ENCODE measurements at places on chromosomes 12 and 14.

- no peak for DNase-seq
Measured at GRCh38 chr14:71711125-71711524, 221.1 kb upstream of the RGS6 start.

- DNase-seq, result no peak
Measured at GRCh38 chr12:93122569-93123091, 193.5 kb upstream of the EEA1 start.

DNA sequence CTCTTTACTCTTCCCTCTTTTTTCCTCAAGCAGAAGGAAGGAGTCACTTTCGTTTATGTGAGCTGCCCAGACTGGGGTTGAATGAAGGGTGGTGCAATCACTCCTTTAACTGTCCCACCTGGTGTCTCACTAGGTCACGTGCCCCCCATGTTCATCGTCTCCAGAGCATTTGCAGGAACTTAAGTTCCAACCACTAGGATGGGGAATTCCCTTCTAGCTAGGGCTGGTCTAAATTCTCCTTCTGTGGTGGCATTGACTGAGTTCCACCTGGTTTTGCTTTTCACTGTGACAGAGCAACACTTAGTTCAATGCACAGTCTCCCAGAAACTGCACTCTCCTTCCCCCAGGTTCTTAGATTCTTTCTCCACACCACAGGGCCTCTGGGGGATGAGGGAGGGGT, 9.5 kb downstream of the FANCM start:
- DNase-seq, result no peak

GRCh38 chr12:14989790-14990189, 16.9 kb downstream of the PDE6H start:
- DNase-seq, result no peak

DNA sequence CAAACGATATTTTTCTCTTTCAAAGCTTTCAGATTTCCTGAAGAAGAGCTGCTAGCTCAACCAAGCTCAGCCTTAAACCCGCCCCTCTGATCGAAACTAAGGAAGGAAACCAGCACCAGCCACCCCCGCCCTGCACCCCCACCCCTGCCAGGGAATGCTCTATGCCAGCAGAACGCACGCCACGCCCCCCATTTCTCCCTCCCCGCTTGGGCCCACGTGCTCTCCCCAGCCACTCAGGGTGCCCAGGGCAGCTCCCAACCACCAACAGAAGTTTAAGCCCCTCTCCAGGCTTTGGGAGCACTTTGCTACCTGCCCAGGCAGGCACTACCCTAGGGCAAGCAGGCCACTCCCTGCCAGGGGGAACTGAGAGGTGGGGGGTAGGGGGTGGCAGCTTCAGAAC, 18.8 kb upstream of the KRT78 start:
- DNase-seq, result no peak

- DNase-seq, result no peak
Measured at GRCh38 chr14:102486513-102487203, 22.9 kb downstream of the ANKRD9 start.

DNA sequence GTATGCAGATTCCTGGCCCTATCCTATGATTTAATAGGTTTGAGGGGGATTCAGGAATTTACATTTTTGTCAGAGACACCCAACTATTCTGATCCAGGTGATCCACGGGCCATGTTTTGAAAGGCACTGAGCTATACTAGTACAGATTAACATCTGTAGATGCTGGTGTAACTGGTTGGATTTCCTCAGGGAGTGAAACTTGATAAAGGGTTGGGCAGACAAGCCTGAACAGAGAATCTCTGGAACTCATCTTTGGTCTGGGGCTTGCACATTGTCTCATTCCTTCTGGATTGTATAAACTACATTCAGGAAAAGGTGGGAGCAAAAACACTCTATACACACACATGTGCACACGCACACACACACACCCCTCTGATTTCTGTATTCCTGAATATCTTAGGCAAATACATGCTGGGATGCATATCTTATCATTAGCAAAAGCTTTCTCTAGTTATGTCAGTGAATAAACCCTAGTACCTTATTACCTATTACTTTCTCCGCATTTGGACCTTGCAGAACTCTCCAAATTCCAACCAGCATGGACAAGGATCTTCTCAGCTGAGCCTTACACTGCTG, 104.6 kb downstream of the SLC38A1 start:
- DNase-seq, result no peak

DNA sequence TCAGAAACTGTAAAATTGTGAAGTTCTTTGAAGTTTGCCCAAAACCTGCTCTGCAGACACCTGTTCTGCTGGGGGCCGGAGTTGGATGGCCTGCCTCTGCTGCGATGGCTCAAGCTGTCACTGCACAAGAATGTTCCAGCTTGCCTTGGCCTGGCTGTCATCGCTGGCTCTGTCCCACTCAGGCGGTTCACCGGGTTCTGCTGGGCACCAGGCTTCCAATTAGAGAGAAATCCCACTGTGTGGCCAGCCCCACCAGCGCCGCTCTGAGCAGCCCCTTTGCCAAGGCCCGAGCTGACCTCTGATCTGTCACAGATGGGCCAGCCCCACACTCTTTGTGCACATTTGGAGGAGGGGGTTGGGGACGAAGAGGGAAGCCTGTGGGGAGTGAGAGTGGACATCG, 71.7 kb upstream of the GPATCH2L start:
- DNase-seq, result no peak

DNA sequence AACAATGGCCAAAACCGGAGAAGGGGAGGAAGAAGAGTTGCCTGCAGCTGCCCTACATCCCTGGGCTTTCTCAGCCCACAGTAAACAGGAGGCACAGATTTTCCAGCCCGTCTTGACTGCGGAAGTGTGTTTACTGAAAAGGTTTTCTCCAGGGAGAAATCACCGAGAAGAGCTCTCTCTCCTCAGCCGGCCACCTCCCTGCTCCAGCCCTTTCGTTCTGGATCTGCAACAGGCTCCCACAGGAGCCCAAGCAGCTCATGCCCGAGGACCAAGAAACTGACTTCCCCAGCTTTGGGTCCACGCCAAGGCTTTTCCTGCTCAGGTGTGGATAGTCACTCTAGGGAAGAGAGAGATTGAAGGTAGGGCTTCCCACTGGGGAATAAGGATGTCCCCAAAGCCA, 61.7 kb downstream of the BCL11B start:
- no peak for DNase-seq

DNA sequence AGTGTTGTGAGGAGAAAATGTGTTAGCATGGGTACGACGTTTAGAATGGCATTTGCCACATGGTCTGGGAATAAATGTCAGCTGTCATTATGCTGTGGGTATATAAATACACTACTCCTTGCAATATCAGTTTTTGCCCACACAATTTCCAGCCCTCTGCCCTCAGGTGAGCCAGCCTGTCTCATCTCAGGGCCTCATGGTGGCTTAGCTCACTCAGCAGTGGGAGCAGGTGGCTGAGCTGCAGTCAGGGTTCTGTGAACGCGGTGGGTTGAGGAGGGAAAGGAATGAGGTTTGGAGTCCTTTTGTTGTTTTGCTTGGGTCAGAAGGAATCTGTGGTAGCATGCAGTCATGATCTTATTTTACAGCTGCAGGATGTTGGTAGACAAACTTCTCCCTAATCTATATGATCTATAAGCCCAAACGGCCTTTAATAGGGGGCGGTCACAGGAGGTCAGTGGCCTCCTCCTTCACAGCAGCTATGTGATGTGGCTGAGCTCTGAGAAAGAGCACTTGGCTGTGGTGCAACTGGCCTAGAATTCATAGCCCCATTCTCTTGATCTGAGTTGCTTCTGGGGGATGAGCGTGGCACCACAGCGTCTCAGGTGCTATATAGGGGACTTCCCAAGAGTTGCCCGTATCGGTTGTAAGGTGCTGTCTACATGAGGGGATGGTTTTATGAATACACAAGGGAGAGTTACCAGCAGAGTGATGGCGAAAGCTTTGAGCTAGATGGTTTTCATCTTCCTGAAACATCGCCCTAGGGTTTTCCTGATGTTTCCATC, 27.8 kb upstream of the KCNA5 start:
- no peak for DNase-seq

DNA sequence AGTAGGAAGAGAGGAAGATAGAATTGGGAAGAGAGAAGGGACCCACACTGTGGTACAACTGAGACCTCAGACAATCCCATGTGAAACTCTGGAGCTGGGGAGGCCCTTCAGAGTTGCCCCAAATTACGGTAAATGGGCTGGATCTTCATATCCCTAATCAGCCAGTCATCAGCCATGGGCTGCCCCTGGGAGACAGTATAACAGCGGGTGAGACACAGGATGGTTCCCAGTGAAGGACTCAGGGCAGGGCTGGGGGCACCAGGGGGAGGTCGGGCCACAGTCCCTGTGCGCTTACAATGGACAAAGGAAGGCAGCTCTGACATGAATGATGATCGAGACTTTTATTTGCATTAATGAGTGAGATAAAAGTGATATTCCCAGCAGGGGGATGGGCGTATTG, 74.2 kb upstream of the BDKRB2 start:
- DNase-seq, result no peak

GRCh38 chr14:104140213-104140462, 1.8 kb downstream of the KIF26A start:
- no peak for DNase-seq

GRCh38 chr14:85172290-85172689, 357.7 kb upstream of the FLRT2 start:
- no peak for DNase-seq

GRCh38 chr14:103318750-103319419, 15.2 kb upstream of the EIF5 start:
- DNase-seq, result no peak

- DNase-seq, result no peak
Measured at GRCh38 chr14:29838752-29839151, 88.9 kb downstream of the PRKD1 start.

- DNase-seq, result no peak
Measured at GRCh38 chr14:58771016-58771415, 133.3 kb downstream of the DACT1 start.

- DNase-seq, result no peak
Measured at GRCh38 chr12:132834181-132834711, 5.6 kb upstream of the GOLGA3 start.

GRCh38 chr14:48598458-48598857, 923.1 kb upstream of the MDGA2 start:
- no peak for DNase-seq

GRCh38 chr14:26887847-26888246, 290.0 kb upstream of the NOVA1 start:
- no peak for DNase-seq

GRCh38 chr14:100602621-100603230, 15.5 kb upstream of the BEGAIN start:
- no peak for DNase-seq

DNA sequence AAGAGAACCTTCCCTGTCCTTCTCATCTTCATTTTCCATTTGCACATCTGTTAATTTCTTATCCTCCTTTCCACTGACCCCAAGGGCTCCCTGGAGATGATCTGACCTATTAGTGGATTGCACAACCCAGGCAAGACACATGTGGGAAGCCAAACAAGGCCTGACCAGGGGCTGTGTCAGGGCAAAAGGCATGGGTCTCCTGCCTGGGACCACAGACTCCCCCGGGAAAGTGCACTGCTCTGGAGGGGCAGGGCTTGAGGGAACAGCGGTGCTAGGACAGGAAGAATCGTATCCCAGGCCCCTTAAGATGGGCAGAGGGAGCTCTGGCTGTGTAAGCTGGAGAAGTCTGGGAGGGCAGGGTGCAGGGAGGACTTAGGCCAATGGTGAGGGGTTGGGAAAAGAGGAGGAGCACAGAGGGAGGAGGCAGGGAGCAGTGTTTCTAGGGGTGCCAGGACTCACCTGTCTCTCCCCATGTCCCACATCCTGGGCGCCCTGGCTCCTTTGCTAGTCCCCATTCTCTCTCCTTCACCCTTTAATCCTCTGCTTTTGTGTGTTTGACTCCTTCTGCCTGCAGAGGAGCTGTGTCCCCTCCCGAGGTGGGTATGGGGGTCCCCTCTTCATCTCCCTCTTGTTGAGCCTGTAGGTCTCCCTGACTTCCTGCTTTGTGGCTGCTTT, 25.3 kb downstream of the PLEKHG3 start:
- no peak for DNase-seq

- DNase-seq, result no peak
Measured at GRCh38 chr14:100011628-100012325, 53.4 kb upstream of the EVL start.

DNA sequence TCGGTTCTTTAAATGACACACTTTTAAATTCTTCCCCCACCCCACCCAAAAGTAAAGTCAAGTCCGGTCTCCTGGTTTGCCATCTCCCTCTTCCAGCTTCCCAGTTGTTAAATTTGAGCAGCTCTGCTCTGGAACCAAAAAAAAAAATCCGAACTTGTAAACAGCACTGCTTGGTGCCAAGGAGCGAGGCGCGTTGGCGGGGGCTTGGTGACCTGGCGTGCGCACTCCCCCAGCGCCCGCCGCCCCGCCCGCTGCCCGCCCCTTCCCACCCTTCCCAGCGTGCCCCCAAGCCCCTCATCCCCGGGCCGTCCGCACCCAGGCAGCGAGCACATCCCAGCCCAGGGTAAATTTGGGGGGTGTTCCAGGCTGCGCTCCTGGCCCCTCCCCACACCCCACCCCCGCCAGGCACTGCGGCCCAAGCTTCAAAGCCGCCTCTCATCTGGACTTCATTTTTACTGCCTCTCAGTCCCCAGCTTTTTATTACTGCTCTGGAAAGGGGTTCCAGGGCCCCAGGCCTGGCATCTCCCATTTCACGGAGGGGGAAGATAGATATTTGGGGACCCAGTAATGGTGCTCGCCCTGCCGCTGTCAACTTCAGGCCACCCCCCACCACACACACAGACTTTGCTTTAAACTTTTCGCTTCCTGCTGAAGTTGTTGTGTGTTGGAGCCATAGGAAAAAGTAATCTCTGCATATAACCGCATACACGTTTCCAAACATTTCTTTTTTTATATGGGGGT, 11.7 kb upstream of the ITGB7 start:
- no peak for DNase-seq

- no peak for DNase-seq
Measured at GRCh38 chr12:69655616-69656340, 43.3 kb downstream of the BEST3 start.

- DNase-seq, result no peak
Measured at GRCh38 chr12:80917651-80918050, 20.1 kb downstream of the LIN7A start.

DNA sequence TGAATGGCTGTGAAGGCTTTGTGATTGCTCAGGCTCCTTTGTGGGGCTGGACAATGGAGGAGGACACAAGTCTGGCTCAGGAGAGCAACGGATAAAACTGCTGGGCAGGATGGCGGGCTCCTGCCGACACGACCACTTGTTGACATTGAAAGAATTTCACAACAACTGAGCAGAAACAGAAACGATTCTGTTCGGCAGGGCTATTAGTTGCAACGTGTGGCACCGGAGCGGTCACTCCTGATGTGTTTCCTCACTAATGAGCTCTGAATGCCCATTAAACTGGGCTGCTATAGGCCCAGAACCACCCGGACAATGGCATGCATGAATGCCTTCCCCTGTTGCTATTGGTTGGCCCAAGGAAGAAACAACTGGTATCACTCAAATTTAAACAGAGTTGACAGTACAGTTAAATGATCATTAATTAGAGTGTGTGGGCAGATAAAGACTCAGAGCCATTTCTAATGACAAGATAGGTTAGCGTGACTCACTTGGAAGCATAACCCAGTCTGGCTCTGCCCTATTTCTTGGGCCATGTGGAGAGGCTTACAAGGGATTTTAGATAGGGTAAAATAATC, 142.9 kb downstream of the ASCL1 start:
- no peak for DNase-seq
